ENCODE measurements at places on chromosomes 3 and 15.

- no peak for DNase-seq
Observed at GRCh38 chr15:38129531-38130204, 123.0 kb upstream of the SPRED1 start.

DNA sequence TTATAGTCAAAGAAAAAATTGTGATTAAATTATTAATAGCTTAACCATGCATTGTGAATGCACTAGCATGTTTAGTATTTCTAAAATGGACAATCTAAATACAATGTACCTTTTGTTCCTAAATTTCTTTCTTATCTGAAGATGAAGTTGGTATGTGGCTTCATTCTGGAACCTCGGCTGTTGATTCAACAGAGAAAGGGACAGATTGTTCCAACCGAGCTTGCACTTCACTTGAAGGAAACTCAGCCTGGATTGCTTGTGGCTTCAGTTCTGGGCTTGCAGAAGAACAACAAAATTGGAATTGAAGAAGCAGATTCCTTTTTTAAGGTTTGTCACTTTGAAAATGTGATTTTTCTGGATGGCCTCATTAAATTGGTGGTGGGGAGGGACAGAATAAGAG, 32.6 kb downstream of the HPS3 start:
- no peak for DNase-seq

- DNase-seq: no peak
Observed at GRCh38 chr3:94349310-94349878, 286.5 kb downstream of the NSUN3 start.

- no peak for DNase-seq
Observed at GRCh38 chr15:59197454-59197853, 9.2 kb upstream of the LDHAL6B start.

DNA sequence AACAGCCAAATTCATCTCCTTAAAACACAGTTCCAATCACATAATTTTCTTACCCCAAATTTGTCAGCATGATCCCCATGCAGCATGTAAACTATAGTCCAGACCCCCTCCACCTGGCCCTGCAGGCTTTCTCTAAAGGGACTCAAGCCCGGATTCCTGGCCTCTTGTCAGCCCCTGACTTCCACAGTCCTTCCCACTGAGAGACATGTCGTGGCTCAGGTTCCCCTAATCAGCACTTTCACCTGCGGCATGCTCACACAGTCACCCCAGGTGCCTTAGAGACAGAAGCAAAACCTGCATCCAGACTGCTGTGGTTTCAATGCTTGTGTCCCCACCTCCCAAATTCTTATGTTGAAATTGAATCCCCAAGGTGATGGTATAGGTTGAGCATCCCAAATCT, 372.7 kb upstream of the ATP10A start:
- DNase-seq: no peak

GRCh38 chr3:139353920-139354556, 10.2 kb downstream of the MRPS22 start:
- no peak for DNase-seq

DNA sequence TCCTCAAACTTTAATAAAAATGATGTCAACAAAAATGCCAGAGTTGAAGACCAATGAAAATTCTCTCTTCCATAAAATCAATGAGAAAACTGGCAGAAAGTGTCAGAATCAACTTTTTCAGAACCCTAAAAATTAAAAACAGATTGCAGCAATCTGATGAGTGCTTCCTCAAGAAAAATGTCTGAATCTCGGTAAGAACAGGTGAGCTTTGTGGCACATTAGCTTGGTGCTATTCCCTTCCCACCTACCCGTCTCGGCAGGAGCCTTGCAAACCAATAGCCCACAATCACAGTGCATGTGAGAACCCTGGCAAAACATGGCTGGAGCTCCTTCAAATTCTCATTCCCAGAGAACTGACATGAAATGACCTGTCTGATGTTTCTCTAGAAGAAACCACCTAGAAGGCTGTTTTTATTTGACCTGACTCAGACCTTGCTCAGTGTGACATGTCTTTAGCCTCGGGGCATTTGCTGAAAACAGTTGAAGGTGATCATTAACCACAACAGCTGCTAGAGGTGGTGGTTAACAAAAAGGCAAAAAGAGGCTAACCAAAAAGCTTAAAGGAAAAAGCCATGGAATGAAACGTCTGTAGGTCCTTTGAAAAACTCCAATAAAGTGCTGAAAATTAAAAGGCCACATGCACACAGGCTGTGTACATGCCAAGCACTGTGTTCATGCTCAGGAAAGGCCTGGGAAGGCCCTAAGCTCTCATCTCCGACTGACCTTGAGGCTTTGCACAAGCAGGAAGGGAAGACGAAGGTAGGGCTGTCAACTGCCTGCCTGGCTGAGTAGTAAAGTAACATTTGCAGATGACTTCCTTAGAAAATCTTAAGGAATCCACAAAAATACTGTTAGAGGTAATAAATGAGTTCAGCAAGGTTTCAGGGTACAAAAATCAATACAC, 253.0 kb upstream of the NSMCE3 start:
- DNase-seq: no peak

DNA sequence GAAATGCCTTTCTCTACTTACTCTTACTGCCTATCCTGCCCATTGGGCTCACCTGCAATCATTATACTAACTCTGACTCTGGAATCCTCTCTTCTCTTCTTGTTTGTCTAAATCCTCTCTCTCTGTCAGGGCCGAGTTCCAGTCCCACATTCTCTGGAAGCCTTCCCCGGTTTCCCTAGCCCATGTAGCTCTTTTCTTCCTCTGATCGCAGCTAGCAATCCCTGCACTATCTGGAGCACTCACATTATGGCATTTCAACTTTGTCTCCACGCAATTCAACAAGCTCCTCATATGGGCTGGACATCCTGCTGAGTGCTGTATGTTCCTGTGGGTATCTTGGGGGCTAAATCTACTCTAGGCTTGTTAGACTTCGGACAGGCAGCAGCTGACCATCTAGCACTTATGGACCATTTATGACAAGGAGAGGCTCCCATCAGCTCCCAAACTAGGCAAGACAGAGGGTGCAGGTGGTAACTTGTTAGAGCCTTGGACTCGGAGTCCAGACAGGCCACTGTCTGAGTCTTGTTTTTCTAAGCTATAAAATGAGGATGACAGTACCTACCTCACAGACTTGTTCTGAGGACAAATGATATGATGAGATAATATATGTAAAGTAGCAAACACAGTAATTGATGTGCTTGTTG, 58.3 kb downstream of the EPHB3 start:
- no peak for DNase-seq

GRCh38 chr3:146308682-146309081, 57.8 kb upstream of the PLSCR4 start:
- DNase-seq: no peak

- no peak for DNase-seq
Observed at GRCh38 chr3:111776827-111777483, 82.1 kb upstream of the PHLDB2 start.

- DNase-seq: no peak
Observed at GRCh38 chr15:57565311-57565710, 26.4 kb upstream of the MYZAP start.

Data from stimulated activated CD4-positive, alpha-beta T cell treated with anti-CD3 and anti-CD28 coated beads, Interleukin-1b, Interleukin-23, amount 100 ng/mL, for 4 hours (primary cell).